ENCODE measurements at places on chromosomes 5 and 9. TPM values are rescaled to one million over a fixed set of nuclear protein-coding genes. Genes with fewer than 3 reads are reported as not detected.

GRCh38 chr5:1834022-1834551, 32.9 kb downstream of the NDUFS6 start:
- peaks cover 8% of the 10 kb centered on the region for H3K4me1 ChIP-seq
- H3K27ac ChIP-seq: no peak overlapping the region
- no peaks in the 10 kb centered on the region for H3K36me3 ChIP-seq
- no peak overlapping the region for H3K4me3 ChIP-seq
- peaks cover 41% of the 10 kb centered on the region for H3K27me3 ChIP-seq
- DNase-seq: no peak

- DNase-seq: no peak
- H3K4me1 ChIP-seq: no peaks in the 10 kb centered on the region
- no peak overlapping the region for H3K27ac ChIP-seq
- H3K27me3 ChIP-seq: peaks cover 5% of the 10 kb centered on the region
These were observed 968.8 kb downstream of the TLE1 start for GRCh38 chr9:80720579-80720978.

GRCh38 chr5:148535190-148535589, 119.1 kb downstream of the HTR4 start:
- no peak for DNase-seq
- no peaks in the 10 kb centered on the region for H3K36me3 ChIP-seq
- peaks cover 24% of the 10 kb centered on the region for H3K27me3 ChIP-seq
- no peaks in the 10 kb centered on the region for H3K4me1 ChIP-seq
- no peak overlapping the region for H3K4me3 ChIP-seq
- H3K27ac ChIP-seq: no peak overlapping the region

DNA sequence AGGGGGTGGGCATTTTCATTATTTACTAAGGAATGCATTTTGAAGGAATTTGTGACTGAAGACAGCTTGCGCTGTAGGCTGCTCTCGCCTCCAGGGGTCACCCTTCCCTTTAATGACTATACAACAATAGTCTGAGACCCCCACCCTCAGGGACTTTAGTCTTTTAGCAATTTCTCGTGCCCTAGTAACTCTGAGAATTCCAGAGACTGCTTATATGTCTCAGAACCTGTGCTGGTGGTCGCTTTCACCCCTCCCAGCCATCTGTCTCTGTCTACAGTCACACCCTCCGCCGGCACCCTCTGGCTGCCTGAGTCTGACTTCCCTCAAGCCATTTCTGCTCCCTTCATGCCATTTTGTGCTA, 671.4 kb downstream of the NR2F1-AS1 start:
- H3K4me3 ChIP-seq: peak overlapping the region; percentile 27
- no peaks in the 10 kb centered on the region for H3K36me3 ChIP-seq
- no peak overlapping the region for H3K27ac ChIP-seq
- no peaks in the 10 kb centered on the region for H3K27me3 ChIP-seq
- peaks cover 44% of the 10 kb centered on the region for H3K4me1 ChIP-seq

DNA sequence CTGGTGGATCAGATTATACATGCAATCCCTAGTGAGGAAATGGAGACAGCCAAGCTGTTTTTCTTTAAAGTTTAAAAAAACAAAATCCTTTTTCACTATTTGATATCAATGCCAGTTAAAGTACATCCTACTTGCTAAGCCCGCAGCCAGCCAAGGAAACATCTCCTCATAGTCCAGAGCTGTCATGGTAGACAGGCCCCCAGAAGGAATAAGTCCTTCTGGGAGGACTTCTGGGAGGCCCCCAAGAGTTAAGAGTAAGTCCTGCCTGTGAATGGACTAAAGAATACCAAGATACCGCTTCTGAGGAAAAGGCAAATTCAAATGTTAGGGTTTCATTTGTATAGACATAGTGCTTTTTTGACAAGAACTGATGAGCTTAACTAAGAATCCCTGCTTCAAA, 38.3 kb downstream of the MOCS2 start:
- DNase-seq: no peak
- H3K27me3 ChIP-seq: no peaks in the 10 kb centered on the region
- no peaks in the 10 kb centered on the region for H3K36me3 ChIP-seq
- H3K27ac ChIP-seq: no peak overlapping the region
- H3K4me1 ChIP-seq: no peaks in the 10 kb centered on the region
- no peak overlapping the region for H3K4me3 ChIP-seq

- H3K36me3 ChIP-seq: no peaks in the 10 kb centered on the region
- no peaks in the 10 kb centered on the region for H3K27me3 ChIP-seq
- DNase-seq: no peak
- H3K4me1 ChIP-seq: no peaks in the 10 kb centered on the region
These were observed 75.7 kb downstream of the CAMK4 start for GRCh38 chr5:111299831-111300432.

DNA sequence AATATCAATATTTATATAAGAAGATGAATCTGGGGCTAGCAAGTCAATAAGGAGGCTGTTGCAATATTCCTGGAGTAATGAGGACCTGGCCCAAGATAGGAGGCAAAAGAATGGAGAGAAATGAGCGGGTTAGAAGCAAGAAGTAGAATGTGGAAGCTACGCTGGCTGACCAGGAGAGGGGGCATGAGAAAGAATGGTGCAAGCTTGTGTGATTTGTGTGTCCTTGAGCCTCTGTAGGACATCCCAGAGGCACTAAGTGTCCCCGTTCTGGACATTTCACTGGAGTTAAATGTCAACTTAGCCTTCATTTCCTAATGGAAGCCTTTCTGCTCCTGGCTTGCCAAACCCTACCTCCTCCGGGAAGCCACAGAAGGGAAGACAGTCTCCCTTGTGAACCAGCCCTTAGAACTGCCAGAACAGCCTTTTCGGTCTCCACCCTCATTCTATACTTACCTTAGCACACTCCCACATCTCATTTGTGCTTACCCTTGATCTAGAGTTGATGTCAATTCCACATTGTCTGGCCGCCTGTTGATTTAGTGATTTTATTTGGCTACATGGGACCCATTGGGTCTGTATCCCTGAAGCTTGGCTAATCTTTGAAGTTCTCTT, 6.7 kb upstream of the PDE6A start:
- no peaks in the 10 kb centered on the region for H3K36me3 ChIP-seq
- peaks cover 8% of the 10 kb centered on the region for H3K4me1 ChIP-seq
- no peak for DNase-seq
- no peaks in the 10 kb centered on the region for H3K27me3 ChIP-seq
- no peak overlapping the region for H3K27ac ChIP-seq

- no peak for DNase-seq
- H3K27me3 ChIP-seq: no peaks in the 10 kb centered on the region
- peaks cover 6% of the 10 kb centered on the region for H3K4me1 ChIP-seq
- H3K36me3 ChIP-seq: no peaks in the 10 kb centered on the region
These were observed 141.2 kb downstream of the LURAP1L start for GRCh38 chr9:12916042-12916441.

DNA sequence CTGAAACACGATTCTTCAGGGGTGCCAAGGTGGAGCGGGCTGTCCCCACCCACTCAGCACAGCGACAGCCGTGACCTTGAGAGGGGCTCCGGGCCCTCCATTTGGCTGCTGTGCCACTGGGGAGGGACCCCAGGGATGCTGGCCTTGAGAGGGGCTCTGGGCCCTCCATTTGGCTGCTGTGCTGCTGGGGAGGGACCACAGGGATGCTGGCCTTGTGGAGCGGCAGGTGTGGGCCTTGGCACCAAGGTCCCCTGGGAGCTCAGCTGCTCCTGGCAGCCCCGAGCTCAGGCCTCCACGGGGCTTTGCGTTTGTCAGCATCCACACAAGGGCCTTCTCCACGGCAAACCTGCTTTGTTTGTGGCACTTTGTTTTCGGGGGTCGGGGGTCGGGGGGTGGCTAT, 137.6 kb upstream of the LPCAT1 start:
- H3K27me3 ChIP-seq: peaks cover 72% of the 10 kb centered on the region
- no peak overlapping the region for H3K27ac ChIP-seq
- H3K36me3 ChIP-seq: no peaks in the 10 kb centered on the region

DNA sequence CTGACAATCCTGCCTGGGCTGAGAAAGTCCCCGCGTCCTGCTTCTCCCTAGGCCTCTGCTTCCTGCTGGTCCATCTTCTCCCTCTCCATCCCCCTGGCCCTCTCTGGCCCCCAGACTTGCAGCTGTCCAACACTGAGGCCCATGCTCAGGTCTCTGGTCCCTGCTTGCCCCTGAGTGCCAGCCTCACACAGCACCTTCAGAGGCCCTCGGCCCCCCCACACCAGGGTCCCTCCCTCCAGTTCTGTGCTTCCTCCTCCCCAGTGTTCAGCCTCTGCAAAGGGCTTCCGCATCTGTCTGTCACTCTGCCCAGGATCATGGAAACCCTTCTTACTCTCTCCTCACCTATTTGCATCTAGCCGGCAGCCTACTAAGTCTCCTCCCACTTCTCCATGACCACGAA, 62.4 kb upstream of the CTSL start:
- H3K36me3 ChIP-seq: peaks cover 78% of the 10 kb centered on the region
- H3K4me1 ChIP-seq: peaks cover 16% of the 10 kb centered on the region
- H3K27me3 ChIP-seq: no peaks in the 10 kb centered on the region
- H3K4me3 ChIP-seq: no peak overlapping the region

- DNase-seq: no peak
- peaks cover 10% of the 10 kb centered on the region for H3K36me3 ChIP-seq
- H3K27ac ChIP-seq: no peak overlapping the region
- H3K27me3 ChIP-seq: no peaks in the 10 kb centered on the region
- H3K4me3 ChIP-seq: no peak overlapping the region
These were observed 15.7 kb downstream of the CEP72 start for GRCh38 chr5:627840-628239.

DNA sequence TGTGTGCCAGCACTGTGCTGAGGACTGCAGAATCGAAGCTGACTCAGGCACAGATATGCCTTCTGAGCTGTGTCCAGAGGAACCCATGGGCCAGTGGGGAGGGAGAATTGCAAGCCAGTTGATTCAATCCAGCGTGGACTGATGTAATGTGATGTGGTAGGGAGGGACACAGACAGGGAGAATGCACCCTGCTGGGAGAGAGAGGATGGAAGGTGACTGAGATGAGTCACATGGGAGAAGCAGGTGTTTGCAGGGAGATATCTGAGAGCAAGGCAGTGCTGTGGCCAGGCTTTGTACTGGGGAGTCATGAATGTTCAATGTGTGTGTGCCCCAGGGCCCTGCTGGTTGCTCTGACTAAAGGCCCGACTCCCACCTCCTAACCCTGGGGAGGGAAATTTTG, 75.7 kb downstream of the IRX1 start:
- no peaks in the 10 kb centered on the region for H3K36me3 ChIP-seq
- DNase-seq: no peak
- no peaks in the 10 kb centered on the region for H3K4me1 ChIP-seq
- H3K27ac ChIP-seq: no peak overlapping the region
- peaks cover 6% of the 10 kb centered on the region for H3K27me3 ChIP-seq

DNA sequence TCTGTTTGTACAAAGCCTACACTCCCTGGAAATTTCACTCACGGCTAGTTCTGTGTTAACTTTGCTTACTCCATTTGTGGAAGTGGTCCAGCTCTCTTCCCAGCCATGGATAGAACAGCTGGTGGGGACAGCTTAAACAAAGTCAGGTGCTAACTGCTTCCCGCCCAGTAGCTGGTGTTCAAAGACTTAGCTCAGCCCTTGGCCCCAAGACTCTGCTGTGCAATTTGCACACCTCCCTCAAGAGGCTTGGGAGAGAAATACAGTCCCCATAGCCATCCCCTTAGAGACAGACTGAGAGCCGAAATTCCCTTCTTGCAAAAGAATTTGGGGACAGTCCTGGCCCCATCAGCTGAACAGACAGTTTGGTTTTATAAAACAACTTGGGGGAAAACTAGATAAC, 73.8 kb upstream of the RAI14 start:
- no peak for DNase-seq
- H3K27ac ChIP-seq: no peak overlapping the region
- no peaks in the 10 kb centered on the region for H3K27me3 ChIP-seq
- peaks cover 3% of the 10 kb centered on the region for H3K36me3 ChIP-seq
- H3K4me1 ChIP-seq: peaks cover 29% of the 10 kb centered on the region

- H3K27ac ChIP-seq: peak overlapping the region; percentile 99
- peaks cover 12% of the 10 kb centered on the region for H3K36me3 ChIP-seq
- no peaks in the 10 kb centered on the region for H3K27me3 ChIP-seq
- H3K4me3 ChIP-seq: peak overlapping the region; percentile 100
- no peak for DNase-seq
- H3K4me1 ChIP-seq: peaks cover 27% of the 10 kb centered on the region
These were observed 533 bp downstream of the SREK1IP1 start for GRCh38 chr5:64767959-64768357.

- H3K4me3 ChIP-seq: no peak overlapping the region
- no peaks in the 10 kb centered on the region for H3K27me3 ChIP-seq
- no peak overlapping the region for H3K27ac ChIP-seq
- H3K36me3 ChIP-seq: no peaks in the 10 kb centered on the region
- no peaks in the 10 kb centered on the region for H3K4me1 ChIP-seq
- no peak for DNase-seq
These were observed 756.8 kb upstream of the CDH6 start for GRCh38 chr5:30436691-30437090.

- H3K27me3 ChIP-seq: no peaks in the 10 kb centered on the region
- H3K36me3 ChIP-seq: peaks cover 23% of the 10 kb centered on the region
- peaks cover 48% of the 10 kb centered on the region for H3K4me1 ChIP-seq
- peak overlapping the region; percentile 73 for H3K4me3 ChIP-seq
These were observed 43.4 kb downstream of the NFIB start for GRCh38 chr9:14270358-14271092.

GRCh38 chr5:33788922-33789566, 102.7 kb downstream of the ADAMTS12 start:
- H3K36me3 ChIP-seq: no peaks in the 10 kb centered on the region
- no peaks in the 10 kb centered on the region for H3K27me3 ChIP-seq
- no peak overlapping the region for H3K27ac ChIP-seq
- DNase-seq: no peak
- peaks cover under 1% of the 10 kb centered on the region for H3K4me1 ChIP-seq

DNA sequence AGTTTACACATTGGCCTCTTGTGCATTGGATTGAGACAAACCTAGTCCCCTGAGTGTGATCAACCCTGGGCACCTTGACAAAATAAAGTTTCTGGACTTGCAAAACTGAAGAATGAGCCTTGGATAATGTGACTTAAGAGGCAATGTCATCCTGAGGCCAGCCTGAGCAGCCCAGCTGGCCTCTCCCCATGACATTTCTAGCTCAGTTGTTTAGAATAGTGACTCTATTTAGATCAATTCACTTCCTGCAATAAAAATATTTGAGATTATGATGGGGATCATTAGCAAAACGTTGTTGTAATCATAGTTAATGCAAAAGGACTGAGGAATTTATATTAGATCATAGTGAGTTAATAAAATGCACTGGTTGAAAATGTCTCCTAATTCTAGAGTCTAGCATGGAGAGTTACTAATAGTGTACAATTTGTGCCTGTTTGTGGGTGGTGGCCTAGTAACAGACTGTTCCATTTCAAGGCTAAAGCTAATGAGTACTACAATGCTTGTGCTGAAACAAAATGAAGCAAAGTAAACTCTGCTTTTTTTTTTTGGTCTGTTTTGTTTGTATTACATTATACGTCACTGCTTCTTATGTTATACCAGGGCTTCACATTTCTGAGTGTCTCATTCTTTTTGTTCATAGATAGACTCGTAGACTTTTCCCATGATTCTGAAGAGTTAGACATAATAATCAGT, 10.9 kb upstream of the RHOBTB3 start:
- H3K27me3 ChIP-seq: no peaks in the 10 kb centered on the region
- no peaks in the 10 kb centered on the region for H3K36me3 ChIP-seq
- no peak overlapping the region for H3K27ac ChIP-seq
- H3K4me3 ChIP-seq: no peak overlapping the region
- peaks cover 20% of the 10 kb centered on the region for H3K4me1 ChIP-seq

GRCh38 chr5:24899180-24899579, 254.4 kb upstream of the CDH10 start:
- H3K27ac ChIP-seq: no peak overlapping the region
- no peak for DNase-seq
- no peaks in the 10 kb centered on the region for H3K36me3 ChIP-seq
- H3K27me3 ChIP-seq: no peaks in the 10 kb centered on the region
- no peaks in the 10 kb centered on the region for H3K4me1 ChIP-seq
- H3K4me3 ChIP-seq: no peak overlapping the region

FAM153A gene
- 0.52 TPM for total RNA-seq

SLC6A3 gene
- 0.19 TPM for total RNA-seq

TRMO gene
- total RNA-seq: 13.9 TPM

SLC6A18 gene
- 0.48 TPM for total RNA-seq

ANGPTL2 gene
- total RNA-seq: 20.6 TPM

SHISAL2B gene
- 0.63 TPM for total RNA-seq

FER gene
- total RNA-seq: 26.3 TPM

CDO1 gene
- total RNA-seq: 27.9 TPM

DCTN3 gene
- 93.4 TPM for total RNA-seq

BASP1 gene
- 131 TPM for total RNA-seq
